ENCODE measurements at places on chromosomes 5 and 9. TPM values are rescaled to one million over a fixed set of nuclear protein-coding genes. Genes with fewer than 3 reads are reported as not detected.

GRCh38 chr5:139430015-139430414 is 9.3 kb downstream of the DNAJC18 start:
- DNase-seq = no peak

Gene STPG3
- total RNA-seq = not detected

Gene OBP2B
- not detected for total RNA-seq

GRCh38 chr5:62199792-62200716 is 106.0 kb upstream of the KIF2A start:
- DNase-seq = no peak

GRCh38 chr9:133686642-133687575 is 50.7 kb downstream of the DBH start:
- DNase-seq = no peak

- no peak for DNase-seq
Observed at GRCh38 chr5:51394609-51395008, 11.4 kb downstream of the ISL1 start.

- DNase-seq = no peak
Observed at GRCh38 chr5:53109056-53109442, 508 bp downstream of the MOCS2 start.

GRCh38 chr9:39108145-39108544 is 179.8 kb downstream of the CNTNAP3 start:
- DNase-seq = no peak

- no peak for DNase-seq
Observed at GRCh38 chr5:38396766-38397165, 138.4 kb downstream of the EGFLAM start.

- no peak for DNase-seq
Observed at GRCh38 chr5:33049842-33050241, 338.7 kb downstream of the NPR3 start.

Gene WHRN
- total RNA-seq = 31.4 TPM

DNA sequence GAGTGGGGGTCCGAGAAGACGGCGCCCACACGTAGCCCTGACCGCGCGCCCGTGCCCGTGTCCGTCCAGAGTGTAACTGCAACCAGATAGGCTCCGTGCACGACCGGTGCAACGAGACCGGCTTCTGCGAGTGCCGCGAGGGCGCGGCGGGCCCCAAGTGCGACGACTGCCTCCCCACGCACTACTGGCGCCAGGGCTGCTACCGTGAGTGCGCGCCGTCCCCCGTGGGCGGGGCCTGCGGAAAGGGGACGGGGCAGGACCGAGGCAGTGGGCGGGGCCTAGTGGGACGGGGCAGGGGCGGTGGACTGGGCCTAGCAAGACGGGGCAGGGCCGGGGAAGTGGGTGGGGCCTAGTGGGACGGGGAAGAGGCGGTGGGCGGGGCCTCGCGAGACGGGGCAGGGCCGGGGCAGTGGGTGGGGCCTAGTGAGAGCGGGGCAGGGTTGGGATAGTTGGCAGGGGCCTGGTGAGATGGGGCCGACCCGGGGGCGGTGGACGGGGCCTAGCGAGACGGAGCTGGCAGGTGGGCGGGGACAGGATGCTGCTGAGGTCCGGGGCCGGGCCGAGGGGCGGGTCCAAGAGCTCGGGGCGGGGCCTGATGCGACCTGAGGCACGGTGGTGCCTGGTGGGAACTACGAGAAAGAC is 79.1 kb downstream of the NTNG2 start:
- peak; percentile 96 for DNase-seq

Gene PCDHGB7
- 7.1 TPM for total RNA-seq

GRCh38 chr5:65736011-65736410 is 14.0 kb downstream of the NLN start:
- no peak for DNase-seq

DNA sequence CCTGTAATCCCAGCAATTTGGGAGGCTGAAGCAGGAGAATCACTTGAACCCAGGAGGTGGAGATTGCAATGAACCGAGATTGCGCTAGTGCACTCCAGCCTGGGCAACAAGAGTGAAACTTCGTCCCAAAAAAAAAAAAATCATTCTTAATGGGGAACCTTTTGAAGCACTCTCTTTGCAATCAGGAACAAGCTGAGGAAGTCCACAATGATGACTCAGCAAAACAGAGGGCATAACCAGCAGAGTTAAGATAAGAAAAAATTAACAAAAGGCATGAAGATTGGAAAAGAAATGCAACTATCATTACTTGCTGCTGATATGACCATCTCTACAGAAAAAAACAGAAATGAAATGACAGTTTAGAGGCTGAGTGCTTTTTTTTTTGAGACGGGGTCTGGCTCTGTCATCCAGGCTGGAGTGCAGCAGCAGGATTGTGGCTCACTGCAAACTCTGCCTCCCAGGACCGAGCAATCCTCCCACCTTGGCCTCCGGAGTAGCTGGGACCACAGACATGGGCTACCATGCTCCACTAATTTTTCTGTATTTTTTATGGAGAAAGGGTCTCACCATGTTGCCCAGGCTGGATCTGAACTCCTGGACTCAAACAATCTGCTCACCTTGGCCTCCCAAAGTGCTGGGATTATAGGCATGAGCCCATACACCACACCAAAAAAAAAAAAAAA is 88.0 kb downstream of the FNBP1 start:
- no peak for DNase-seq

Gene CDK5RAP2
- total RNA-seq = 28.9 TPM
